GM20000 (cell line): ENCODE measurements at places on chromosomes 2 and 18.

GRCh38 chr2:71821856-71822255 is 325.8 kb downstream of the CYP26B1 start:
- no peak for DNase-seq

- DNase-seq, result no peak
These were observed 6.7 kb upstream of the PARD6G start for GRCh38 chr18:80253871-80254492.

- peak; percentile 82 for DNase-seq
These were observed at the start of gene QPCT for GRCh38 chr2:37344453-37345361. QPCT (plus strand) TSS chr2:37344630; CDS start chr2:37344732, 102 bp downstream.

- DNase-seq, result no peak
These were observed 19.2 kb downstream of the SMARCAL1 start for GRCh38 chr2:216431531-216431856.

DNA sequence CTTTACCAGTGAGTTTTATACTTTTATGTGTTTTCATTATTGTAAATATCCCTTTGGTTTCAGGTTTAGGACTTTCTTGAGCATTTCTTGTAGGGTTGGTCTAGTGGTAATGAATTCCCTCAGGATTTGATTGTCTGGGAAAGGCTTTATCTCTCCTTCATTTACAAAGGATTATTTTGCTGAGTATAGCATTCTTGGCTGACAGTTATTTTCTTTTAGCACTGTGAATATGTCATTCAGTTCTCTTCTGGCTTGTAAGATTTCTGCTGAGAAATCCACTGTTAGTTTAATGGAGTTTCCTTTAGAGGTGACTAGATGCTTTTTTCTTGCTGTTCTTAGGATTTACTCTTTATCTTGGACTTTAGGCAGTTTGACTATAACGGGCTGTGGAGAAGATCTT is 373.9 kb downstream of the TSN start:
- DNase-seq, result no peak

DNA sequence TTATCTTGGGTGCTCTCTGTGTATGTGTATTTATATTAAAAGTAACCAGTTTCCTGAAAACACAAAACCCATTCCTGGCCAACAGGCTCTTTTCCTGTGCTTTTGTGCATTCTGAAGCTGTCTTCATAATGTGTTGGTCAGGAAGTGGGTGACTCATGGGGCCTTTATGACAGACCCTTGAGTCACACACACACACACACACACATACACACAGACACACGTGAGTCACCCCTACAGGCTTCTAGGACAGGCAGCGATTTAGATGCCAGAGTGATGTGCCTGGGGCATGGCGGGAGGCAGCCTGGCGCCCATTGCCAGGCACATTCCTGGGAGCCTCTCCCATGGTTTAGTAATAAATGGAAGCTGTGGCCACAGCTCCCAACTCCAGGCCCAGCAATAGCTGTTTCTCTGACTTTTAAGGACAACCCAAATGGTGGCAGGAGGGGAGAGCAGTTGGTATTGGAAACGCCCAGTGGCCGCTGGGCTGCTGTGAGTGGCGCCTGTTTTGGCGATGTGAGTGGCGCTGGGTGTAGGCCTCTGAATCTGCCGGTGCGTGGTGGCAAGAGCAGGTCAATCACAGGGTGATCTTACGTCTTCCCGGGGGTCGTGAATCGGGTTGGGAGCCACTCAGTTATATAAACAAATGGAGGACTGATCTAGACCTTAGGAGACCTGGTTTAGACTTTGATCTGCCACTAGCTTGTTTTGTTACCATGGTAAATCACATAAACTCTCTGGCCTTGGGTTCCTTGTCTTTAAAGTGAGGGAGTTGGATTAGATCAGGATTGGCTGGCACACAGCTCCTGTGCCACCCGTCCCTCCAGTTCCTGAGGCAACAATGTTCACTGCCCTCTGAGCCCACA is 150.7 kb upstream of the DLX2 start:
- DNase-seq, result no peak

GRCh38 chr18:37064187-37064586 is 235.3 kb downstream of the KIAA1328 start:
- no peak for DNase-seq
